ENCODE measurements at places on chromosomes 2 and 18.

- no peak for DNase-seq
These were observed 10.7 kb upstream of the SLC14A1 start for GRCh38 chr18:45713239-45713638.

DNA sequence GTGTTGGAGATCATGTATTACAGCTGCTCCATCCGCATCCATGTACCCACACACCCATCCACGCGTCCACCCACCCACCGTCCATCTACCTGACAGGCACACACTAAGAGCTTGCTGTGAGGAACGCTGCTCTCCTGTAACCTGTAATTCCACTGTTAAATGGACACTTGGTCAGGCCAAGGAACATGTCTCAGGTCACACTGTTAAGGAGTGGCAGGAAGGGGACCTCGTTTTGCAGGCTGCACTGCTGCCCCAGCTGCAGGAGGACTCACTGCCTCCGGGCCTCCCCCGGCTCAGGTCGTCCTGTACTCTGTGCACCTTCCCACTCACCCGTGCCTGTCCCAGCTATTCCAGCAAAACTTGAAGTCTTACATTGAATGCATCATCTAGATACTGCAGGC, 170.5 kb downstream of the EIPR1 start:
- no peak for DNase-seq

- DNase-seq, result no peak
These were observed 172.9 kb upstream of the SETBP1 start for GRCh38 chr18:44507729-44508325.

DNA sequence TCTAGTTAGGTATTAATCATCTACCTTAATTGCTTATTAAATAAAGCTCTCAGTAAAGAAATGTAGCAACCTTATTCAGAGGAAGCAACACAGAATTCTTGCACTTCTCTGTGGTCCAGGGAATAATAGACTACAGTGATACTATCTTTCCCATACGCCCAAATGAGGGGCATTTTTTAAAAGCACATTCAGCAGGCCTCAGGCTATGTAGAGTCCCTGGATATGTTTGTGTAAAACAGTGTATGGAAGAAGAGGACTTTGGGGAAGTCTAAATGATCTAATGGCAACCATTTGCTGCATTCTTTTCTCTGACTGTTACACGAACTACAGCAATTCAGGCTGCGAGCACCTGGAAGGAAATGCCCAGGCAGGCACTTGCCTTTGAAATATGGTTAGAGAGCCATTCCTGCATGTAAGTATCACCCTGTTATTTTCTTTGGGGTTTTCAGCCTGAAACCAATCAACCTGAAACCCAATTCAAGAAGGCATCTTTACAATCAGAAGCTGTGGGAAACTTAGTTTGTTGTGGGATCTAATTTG, 1814.7 kb upstream of the CELF4 start:
- peak; percentile 34 for DNase-seq

- DNase-seq, result no peak
These were observed 33.7 kb downstream of the USP34 start for GRCh38 chr2:61437170-61437569.

GRCh38 chr2:232265329-232265728, 113.2 kb upstream of the ALPP start:
- no peak for DNase-seq

- DNase-seq, result no peak
These were observed 5.9 kb downstream of the NEU4 start for GRCh38 chr2:241814643-241815476.

- no peak for DNase-seq
These were observed 51.6 kb upstream of the PLA2R1 start for GRCh38 chr2:160114020-160114419.

DNA sequence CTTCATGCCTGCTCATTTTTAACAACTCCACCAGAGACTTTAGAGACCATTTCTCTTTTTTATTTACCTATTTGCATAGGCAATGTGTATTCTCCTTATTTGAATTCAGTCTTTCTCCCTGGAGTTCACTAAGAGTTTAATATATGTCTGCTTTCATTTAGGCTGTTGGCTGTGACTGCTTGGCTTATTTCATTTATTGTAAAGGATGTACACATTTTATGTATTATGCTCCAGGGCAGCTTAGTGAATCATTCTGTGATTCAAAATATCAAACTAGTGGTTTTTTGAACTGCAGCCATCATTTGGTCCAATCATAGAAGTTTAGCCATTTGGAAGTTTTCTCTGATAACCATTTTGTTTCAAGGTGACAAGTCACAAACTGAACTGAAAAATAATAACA, 229.6 kb downstream of the LPIN1 start:
- DNase-seq, result no peak

DNA sequence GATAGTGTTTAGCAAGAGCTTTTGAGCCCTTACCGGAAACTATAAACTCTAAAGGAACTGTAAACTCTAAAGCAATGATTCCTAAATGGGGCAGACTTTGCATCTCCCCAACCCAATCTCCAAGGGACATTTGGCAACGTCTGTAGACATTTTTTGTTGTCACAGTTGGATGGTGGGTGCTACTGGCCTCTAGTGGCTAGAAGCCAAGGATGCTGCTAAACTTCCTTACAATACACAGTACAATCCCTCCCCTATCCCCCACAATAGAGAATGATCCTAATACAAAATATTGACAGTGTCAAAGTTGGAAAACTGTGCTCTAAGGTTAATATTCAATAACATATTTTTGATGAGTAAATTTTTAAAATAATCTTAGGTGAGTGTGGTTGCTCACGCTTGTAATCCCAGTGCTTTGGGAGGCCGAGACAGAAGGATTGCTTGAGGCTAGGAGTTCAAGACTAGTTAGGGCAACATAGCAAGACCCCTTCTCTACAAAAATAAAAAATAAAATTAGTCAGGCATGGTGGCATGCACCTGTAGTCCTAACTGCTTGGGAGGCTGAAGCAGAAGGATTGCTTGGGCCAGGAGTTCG, 66.7 kb downstream of the PTPN4 start:
- DNase-seq, result no peak

- DNase-seq, result no peak
These were observed 12.2 kb downstream of the CCDC68 start for GRCh38 chr18:54947091-54947490.

GRCh38 chr18:3051718-3052410, 38.9 kb upstream of the LPIN2 start:
- no peak for DNase-seq

GRCh38 chr2:217452928-217453327, 549.9 kb downstream of the TNS1 start:
- no peak for DNase-seq

DNA sequence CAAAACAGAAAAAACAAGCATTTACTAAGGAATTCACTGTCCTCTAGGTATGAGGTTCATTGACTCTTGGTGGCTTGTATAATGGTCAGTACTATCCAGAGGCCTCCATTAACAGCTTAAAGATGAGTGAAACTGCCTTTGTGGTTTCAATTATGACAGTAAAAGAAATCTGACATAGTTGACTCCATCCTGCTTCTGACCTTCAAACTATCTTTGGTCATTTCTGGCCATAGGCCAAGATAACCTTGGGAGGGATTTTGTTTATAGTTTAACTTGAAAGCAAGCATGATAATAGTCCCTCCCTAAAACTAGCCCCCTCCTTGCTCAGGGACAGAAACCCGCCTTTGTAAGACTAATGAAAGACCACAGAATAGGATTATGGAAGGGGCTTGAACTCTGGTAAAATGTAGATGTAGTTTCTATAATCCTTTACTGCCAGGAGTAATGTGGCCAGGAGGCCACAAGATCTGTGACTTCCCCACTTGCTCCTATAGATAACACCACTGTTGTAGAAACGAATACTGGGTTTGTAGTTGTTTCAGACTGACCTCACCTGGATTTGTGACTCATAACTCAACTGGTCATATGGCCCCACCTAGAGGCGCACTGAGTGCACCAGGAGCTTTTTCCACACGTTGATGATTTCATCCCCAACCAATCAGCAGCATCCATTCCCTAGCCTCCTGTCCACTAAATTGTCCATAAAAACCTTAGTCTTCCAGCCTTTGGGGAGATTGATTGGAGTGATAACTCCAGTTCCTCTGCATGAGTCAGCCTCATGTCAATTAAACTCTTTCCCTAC, 8.6 kb upstream of the PLEKHM3 start:
- DNase-seq, result no peak

GRCh38 chr18:45805551-45805950, 19.9 kb upstream of the SIGLEC15 start:
- DNase-seq, result no peak

DNA sequence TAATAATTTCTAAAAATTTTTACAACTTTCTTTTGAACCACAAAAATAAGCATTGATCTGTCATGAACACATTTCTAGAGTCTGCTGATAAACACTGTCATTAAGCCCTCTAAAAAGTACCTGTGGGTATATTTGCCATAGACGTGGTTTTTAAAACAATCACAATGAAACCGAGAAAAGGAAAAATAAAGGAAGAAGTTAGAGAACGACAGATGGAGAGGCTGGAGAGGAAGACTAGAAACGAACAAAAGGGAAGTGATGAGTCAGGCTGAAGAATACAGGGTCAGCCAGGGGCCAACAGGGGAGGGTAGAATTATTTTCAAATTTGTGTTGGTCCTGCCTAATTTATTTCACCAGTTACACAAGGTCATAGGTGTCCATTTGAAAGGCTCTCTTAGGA, 62.0 kb downstream of the MYL12B start:
- DNase-seq, result no peak

GRCh38 chr18:26655525-26656430, 107.4 kb upstream of the KCTD1 start:
- DNase-seq, result peak; percentile 69

GRCh38 chr18:3665780-3666525, 216.0 kb downstream of the TGIF1 start:
- DNase-seq, result peak; percentile 71

- DNase-seq, result no peak
These were observed 11.6 kb downstream of the B3GNT2 start for GRCh38 chr2:62207491-62207890.

GRCh38 chr18:10378688-10379420, 75.6 kb upstream of the APCDD1 start:
- no peak for DNase-seq

DNA sequence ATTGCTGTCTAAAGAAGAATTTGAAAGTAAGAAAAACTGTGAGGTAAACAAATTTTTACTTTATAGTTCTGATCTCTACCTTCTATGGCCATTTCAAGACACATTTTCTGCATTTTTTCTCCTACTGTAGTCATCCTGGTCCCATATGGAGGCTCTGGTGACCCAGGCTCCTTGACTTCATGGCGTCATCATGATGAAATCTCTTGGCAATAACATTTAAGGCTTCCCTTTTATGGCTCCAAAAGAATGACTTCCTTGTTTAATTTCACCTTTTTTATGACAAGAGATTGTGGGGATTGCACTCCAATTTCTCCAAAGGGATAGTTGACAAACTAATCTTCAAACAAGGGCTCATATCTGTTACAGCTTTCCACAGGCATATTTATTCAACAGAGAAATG, 143.0 kb upstream of the SCN7A start:
- no peak for DNase-seq

- no peak for DNase-seq
These were observed 137.8 kb downstream of the PIK3C3 start for GRCh38 chr18:42092848-42093247.

DNA sequence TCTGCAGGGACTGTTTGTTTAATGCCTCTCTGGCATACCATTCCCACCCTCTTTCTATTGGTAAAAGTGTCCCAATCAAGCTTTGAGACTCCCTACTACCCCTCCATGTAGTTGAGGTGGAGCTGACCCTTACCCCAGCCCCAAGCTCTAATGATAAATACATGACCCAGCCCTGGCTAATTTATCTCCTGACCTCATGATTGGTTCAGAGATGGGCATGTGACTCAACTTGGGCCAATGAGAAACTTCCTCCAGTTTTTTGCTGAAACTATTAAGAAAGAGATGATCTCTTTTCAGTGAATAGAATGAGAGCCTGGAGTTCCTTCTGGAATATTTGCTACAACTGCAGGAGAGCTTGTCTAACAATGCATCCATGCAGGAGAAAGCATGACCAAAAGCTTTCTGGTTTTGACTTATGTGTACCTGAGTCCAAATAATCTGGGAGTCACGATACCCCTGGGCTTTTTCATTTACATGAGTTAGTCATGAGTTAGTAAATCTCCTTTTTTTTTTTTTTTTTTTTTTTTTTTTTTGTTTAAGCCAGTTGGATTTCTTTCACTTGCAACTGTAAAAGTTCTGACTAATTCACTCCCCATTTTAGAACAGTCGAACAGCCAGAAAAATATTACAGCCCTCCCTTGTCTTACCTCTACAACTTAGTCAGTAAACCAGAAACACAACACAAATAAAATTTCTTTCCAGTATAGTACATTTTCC, 66.5 kb upstream of the TLK1 start:
- no peak for DNase-seq

- peak; percentile 12 for DNase-seq
These were observed at the start of gene GTF2A1L for GRCh38 chr2:48617618-48618017. GTF2A1L (plus strand) TSS chr2:48617856; CDS start chr2:48617875, 19 bp downstream.

DNA sequence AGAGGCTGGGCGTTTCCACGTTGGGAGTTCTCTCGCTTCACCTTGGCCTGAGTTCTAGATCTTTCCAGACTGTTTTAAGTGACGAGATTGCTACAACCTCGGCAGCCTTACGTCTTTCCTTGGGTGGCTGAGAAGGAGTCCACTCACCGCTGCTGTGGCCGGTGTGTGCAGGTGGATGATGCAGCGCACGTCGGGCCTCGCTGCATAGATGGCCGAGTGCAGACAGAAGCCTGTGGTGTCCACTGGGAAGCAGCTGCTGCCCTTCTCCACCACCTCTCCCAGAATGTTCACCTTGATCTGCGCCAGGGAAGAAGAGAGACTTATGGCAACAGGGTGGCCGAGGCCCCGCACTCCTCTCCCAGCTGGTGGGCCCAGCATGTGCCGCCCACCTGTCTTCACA, 75.7 kb downstream of the ADD2 start:
- no peak for DNase-seq

DNA sequence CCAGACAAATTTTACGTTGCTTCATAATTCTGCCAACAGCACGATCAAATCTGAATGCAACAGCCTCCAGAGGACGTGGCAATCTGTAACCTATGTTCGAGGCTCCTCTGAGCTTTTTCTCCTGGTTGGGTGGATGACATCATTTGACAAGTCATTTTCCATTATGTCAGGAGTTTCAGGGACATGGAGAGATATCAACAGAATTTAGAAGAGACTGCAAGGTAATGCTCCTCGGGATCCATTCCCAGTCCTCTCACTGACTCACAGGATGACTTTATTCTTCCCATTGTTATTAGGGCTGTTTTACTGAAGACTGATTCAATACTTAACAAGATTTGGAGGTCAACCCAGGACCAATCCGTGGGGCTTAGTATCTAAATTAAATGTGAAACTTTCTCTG, 72.5 kb upstream of the RNF152 start:
- no peak for DNase-seq

DNA sequence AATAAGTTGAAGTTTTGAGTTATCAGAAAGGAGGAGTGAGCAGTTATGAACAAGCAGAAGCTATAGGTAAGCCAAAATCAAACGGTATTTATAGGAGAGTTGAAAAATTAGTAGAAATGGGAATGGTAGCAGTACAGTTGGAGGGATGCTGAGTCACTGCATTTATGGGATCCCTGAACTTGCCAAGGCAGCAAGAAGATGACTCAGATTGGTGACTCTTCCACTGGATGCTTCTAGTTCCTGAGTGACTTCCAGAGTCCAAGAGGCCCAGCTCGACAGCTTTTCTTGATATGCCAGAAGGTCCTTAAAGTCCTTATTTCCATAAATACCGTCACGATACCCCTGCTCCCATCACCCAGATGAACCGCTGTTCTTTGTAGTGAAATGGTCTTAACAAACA, 31.1 kb upstream of the ACTR3 start:
- DNase-seq, result no peak

Measured in NCI-H1930 (cell line).